ENCODE measurements at places on chromosomes 7 and 10.
A peak's percentile ranks its signal among the peaks of the same experiment; 100 is the strongest.

DNA sequence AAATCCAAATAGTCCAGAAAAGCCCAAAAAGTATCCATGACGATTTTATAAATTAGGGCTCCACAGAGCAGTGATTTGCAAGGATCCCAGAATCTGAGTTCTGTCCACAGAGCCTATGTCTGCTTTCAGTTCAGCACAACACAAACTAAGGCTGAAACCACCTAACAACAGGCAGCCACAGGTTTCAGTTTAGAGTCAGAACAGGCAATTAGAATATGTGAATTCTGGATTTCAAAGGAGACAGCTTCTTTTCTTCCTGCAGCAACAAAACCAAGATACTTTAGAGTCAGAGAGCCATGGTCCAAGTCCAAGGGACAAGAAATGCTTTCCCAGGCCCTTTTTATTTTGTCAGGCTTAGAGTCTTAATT lies 23.6 kb downstream of the IFIT3 start:
- peak; percentile 57 for DNase-seq

DNA sequence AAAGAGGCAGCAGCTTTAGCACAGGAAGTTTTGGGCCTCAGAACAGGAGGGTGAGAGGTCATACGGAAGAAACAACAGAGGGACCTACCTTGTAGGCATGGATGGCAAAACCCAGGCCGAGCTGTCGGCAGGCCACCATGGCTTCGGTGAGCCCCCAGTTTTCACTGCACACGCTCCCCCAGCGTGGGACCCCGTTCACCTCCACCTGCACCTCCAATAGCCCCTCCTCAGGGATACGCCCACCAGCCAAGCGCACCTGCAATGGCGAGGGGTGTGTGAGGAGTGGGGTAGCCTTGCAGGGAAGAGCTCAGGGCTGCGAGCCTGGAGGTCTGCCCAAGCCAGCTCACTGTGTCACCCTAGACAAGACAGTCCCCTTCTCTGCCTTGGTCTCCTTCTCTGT lies 11.3 kb downstream of the LOXL4 start:
- no peak for DNase-seq

GRCh38 chr10:114816308-114816707 lies 5.3 kb upstream of the FHIP2A start:
- no peak for DNase-seq

DNA sequence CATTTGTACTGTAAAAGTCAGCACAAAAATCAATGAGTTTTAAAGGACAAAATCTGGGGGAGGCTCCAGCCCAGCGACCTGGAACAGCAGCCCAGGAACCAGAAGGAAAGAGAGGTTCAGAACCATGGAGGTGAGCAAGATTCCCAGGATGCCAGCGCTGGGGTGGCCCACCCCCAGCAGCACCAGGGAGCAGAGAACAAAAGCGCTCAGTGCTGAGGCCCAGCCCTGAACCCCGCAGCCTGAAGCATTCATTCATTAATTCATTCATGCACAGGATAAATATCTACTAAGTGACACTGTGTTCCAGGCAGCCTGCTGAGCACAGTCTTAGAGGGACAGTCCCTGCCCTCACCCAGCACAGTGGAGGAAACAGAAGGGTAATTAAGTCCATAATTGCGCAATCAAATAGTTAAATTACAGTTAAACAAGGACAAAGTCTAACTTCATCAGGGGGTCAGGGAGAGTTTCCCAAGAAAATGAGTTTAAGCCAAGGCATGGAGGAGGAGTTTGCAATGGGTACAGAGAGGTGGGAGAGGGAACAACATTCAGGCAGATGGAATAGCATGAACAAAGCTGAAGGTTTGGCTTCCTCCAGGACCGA lies 202.3 kb downstream of the GRID1 start:
- no peak for DNase-seq

- DNase-seq: no peak
Observed at GRCh38 chr7:13844954-13845353, 144.5 kb downstream of the ETV1 start.

DNA sequence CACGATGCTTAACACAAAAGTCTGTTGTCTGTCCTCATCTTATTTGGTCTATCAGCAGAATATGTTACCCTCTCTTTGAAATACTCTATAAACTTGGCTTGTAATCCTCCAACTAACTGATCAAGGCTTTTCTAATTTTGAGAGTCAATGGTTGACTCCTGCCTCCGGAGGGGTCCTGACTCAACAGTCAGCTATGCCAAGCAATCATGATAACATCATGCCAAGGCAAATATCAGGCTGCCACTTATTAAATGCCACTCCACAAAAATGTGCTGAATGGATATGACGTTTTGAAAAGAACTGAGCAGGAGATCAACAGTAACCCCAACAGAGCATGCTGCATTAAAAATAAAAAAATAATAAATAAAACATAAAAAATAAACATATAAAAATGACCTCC lies 116.1 kb downstream of the PARD3 start:
- DNase-seq: no peak

GRCh38 chr7:47449810-47450590 lies 131.9 kb downstream of the TNS3 start:
- no peak for DNase-seq

DNA sequence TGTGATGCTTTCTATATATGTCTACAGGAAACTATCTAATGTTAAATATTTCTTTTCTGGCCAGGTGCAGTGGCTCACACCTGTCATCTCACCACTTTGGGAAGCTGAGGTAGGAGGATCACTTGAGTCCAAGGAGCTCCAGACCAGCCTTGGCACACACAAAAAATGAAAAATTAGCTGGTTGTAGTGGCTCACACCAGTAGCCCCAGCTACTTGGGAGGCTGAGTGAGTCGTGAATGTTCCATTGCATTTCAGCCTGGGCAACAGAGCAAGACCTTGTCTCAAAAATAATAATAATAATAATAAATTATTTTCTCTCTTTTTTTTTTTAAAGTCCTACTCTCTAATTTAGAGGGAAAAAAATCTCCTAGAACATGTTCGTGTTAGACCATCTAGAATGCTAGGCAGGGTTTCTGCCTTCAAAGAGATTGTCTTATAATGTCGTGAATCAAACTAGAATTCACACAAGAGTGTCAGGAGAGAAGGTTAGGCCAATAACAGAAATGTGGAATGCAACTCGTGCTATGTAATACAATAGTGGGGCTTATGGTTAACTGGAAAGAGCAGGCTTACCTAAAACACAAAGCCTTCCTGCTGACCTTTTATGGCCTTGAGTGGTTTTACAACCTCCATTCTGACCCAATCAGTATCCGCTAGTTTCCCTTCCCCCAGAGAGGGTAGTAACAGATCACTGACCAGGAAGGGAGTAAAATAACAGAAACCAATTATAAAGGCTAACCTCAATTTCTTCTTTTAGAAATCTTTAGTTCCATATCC lies 46.3 kb downstream of the MYOF start:
- no peak for DNase-seq

DNA sequence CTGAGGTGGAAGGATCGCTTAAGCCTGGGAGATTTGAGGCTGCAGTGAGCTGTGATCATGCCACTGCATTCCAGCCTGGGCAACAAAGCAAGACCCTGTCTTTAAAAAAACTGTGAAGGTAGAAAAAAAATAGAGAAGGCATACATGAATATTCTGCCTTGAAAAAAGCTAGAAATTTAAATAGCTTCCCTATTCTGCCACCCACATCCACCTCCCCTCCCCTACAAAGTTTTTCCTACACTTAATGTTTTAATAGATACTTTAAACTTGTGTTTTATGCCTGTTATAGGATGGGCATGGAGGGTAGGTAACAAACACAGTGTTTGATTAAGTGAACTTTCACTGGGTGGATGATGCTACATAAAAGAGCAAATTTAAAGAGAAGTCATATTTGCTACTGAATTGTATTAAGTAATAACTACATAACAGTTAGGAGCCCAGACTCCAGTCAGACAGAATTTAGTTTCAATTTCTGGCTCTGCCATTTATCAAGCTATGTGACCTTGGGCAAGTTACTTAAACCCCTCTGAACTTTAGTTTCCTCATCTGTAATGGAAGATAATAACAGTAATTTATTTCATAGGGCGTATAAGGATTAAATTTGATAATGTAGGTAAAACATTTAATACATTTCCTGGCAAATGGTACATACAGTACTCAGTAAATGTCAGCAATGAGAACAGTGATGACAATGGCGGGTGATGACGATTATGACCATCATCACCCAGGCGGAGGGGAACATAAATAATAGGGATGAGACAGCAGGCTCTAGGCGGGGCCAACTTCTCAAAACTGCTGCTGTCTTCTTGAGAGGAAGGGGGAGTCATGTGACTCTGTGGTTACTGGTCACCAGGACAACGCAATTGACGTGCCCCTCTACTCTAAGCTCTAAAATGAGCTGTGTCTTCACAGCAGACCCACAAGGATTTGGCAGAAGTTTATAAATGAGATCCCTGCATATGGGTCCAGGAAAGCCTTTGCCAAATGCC lies 15.8 kb downstream of the DNMBP start:
- DNase-seq: no peak

DNA sequence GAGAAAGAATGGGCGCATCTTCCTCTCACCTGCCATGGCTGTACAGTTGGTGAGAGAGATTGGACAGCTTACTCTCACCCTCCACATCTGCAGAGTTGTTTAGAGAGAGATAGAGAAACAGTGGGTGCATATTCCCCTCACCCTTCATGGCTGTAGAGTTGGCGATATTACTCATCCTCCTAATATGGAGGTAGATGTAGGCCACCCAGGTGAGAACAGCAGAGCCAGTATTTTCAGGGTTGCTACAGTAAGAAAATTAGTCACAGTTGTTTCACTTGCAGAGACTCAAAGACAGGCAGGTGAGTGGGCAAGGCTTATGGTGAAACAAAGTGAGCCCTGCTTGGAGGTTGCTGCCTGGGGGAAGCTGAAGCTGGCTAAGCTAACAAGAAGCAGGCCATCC lies 65.0 kb upstream of the PFKP start:
- DNase-seq: no peak

DNA sequence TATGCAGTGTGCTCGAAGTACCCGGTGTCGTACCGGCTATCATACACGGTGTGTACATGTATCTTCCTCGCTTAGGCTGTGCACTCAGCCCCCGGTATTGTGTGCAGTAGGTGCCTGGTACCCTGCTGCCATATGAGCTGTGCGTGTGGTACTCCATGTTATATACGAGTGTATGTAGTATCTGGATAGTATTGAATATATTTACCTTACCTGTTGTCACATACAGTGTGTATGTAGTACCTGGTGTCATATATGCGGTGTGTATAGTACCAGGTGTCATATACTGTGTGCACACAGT lies 1.2 kb downstream of the ZMYND11 start:
- no peak for DNase-seq

DNA sequence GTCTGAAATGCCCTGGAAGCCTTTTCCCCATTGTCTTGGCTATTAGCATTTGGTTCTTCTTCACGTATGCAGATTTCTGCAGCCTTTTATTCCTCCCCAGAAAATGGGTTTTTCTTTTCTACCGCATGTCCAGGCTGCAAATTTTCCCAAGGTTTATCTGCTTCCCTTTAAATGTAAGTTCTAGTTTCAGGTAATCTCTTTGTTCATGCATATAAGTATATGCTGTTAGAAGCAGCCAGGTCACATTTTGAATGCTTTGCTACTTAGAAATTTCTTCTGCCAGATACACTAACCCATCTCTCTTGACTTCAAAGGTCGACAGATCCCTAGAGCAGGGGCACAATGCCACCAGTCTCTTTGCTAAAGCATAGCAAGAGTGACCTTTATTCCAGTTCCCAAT lies 12.3 kb downstream of the THAP5 start:
- no peak for DNase-seq

- no peak for DNase-seq
Observed at GRCh38 chr10:35161906-35162305, 35.3 kb downstream of the CREM start.

DNA sequence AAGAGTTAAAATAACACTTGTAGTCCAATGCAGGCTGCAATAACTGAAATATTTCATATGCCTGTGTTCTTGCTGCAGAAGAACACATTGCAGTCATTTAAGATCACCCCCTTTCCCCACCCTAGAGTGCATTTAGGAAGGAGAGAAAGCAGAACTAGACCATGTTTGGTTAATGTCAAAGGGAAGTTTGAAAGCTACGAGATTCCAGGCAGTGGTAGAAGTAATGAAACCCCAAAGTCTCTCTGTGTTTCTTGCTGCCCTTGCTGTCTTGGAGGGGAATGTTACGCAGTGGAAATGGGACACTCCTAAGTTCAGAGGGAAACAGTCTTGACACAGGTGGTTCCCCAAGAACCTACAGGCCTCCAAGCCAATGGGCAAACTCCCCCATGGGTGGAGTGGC lies 242.9 kb downstream of the PTEN start:
- DNase-seq: no peak

- DNase-seq: no peak
Observed at GRCh38 chr7:121541457-121541856, 145.3 kb upstream of the FAM3C start.

- no peak for DNase-seq
Observed at GRCh38 chr7:134787064-134787463, 7.6 kb downstream of the CALD1 start.

DNA sequence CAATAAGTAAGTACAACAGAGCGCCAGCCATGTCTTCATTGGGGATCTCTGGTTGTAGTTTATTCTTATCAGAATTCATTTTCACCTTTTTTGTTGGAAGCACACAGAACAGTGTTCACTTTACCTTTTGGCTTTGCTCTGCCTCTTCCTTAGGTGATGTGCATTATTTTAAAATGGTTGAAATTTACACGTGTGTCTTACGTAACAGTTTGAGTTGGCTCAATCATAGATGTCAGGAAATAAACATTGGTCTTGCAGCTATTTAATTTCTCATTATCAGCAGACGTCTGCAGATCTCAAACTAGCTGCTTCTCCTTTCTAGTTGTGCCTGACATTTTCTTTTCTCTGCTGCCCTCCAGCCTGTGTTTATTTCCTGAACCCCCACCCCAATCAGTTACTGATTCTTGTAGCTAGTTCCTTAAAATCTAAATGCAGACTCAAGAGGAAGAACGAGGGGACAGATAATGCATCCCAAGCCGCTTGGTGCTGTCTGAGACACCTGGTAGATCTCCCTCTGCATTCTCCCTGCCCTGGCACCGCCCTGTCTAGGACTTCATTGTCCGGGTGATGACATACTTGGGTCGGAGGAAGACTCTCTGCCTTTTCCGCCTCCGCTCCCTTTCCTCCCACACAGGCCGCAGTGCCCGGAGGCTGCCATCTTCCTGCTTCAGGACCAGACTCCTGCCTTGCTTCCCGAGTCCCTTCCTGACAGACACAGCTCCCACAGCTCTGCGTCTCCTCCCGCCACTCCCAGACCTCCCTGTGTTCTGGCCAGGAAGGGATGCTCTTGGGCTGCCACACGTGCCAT lies 108.2 kb downstream of the ANKRD61 start:
- no peak for DNase-seq

- no peak for DNase-seq
Observed at GRCh38 chr7:97541188-97541587, 190.7 kb upstream of the TAC1 start.

GRCh38 chr7:93646538-93646937 lies 72.0 kb upstream of the CALCR start:
- DNase-seq: no peak

- DNase-seq: no peak
Observed at GRCh38 chr7:125605241-125605640, 675.6 kb upstream of the POT1 start.

- no peak for DNase-seq
Observed at GRCh38 chr7:157635148-157635500, 298.3 kb downstream of the DNAJB6 start.

Measured in T-helper 2 cell (primary cell).